ENCODE measurements at places on chromosomes 16 and 17.

DNA sequence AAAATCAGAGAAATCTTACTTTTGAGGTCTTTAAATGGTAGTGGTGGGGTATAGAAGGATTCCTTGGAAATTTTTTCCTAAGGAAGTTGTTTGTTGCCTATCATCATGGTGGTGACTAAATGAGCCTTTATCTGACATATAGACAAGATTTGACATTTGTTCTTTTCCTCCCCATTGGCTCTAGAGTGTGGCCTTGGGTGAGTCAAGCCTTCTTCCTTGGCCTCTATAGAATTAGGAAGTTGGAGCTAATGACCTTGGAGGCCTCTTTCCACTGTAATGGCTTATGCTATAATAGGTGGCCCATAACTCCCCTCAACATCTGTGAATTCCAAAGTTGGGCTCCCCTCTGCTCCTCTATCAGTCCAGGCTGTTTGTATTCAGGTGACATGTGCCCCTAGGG lies 79.1 kb upstream of the HNF1B start:
- DNase-seq: no peak

DNA sequence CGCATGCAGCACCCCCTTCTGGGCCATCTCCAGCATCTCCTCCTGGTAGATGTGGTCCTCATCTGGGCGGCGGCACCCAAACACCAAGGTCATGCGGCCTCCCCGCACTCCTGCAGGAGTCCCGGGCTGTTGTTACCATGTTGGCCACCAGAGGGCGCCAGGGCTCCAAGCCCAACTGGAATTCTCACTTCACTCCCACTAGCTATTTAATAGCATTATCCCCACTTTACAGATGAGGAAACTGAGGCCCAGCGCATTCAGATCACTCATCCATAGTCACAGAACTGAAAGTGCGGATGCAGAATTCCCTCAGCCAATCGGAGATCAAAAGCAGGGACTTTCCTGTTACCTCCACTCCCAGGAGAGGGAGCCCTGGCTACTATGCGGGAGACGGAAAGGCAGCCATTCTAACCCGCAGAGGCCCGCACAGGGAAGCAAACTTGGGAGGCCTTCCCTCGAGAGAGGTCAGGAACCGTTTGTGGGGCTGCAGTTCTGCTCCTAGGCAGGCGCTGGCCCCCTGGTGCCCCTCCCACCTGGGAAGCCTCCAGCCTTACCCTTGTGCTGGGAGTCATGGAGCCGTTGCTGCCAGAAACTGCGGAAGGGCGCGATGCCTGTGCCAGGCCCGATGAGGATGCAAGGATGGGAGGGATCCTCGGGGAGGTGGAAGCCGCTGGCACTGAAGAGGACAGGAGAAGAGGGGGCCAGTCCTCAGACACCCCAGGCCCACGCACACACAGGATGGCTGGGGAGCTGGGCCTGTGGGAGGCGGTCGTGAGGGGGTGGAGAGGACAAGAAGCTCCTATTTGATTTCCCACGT lies 40.1 kb downstream of the NOS2 start:
- DNase-seq: peak; percentile 26

DNA sequence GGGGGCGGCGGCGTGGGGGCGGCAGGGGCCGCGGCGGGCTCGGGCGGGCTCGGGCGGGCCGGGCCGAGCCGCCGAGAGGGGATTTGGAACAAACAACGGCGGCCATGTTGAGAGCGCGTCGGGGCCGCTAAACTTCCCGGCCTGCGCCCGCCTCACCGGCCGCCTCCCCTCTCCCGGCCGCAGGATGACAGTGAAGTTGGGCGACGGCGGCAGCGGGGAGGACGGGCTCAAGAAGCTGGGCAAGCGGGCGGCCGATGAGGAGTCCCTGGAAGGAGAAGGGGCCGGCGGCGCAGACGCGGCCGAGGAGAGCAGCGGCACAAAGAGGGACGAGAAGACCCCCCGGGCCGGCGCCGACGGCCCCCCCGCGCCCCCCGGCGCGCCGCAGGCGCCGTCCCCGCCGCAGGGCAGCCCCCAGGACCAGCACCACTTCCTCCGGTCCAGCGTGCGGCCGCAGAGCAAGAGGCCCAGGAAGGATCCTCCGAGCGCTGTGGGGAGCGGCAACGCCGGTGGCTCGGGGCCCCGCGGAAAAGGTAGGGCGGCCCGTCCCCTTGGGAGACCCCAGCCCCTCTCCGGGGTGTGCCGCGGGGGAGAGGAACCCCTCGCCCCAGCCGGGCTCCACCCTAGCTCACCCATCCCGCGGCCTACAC lies 2.4 kb downstream of the CRAMP1 start:
- DNase-seq: peak; percentile 62

DNA sequence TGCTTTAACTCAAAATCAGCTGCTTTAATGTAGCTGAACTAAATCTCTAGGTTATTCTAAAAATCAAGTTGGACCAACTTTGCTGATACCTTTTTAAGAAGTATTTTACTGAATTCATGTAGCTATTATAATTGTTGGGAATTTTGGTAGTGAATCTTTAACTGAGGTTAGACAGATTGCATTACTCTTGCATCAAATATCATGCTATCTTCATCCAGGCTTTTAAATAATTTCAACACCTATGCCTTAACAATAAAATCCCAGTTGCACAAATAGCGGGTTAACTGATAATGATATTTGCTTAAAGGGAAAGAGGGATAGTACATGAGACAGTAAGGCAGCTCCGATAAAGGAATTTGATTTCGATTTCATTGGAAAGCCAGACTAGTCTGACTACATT lies 241.3 kb upstream of the TBX2 start:
- DNase-seq: no peak

DNA sequence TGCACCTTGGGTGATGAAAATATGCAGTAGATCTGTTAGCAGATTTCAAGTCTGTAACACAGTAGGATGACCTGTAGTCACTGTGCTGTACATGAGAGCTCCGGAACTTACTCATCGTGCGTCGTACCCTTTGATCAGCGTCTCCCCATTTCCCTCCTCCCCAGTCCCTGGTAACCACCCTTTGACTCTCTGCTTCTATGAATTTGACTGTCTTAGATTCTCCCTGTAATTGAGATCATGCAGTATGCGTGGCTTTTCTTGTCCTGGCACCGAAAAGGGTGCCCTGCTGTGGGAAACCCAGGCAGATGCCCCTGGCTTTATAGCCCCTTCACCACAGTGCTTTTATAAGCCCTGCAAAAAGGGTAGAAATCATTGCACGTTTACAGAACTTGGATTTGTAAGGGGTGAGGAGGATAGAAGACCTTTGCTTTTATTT lies 20.5 kb downstream of the CLEC16A start:
- no peak for DNase-seq

DNA sequence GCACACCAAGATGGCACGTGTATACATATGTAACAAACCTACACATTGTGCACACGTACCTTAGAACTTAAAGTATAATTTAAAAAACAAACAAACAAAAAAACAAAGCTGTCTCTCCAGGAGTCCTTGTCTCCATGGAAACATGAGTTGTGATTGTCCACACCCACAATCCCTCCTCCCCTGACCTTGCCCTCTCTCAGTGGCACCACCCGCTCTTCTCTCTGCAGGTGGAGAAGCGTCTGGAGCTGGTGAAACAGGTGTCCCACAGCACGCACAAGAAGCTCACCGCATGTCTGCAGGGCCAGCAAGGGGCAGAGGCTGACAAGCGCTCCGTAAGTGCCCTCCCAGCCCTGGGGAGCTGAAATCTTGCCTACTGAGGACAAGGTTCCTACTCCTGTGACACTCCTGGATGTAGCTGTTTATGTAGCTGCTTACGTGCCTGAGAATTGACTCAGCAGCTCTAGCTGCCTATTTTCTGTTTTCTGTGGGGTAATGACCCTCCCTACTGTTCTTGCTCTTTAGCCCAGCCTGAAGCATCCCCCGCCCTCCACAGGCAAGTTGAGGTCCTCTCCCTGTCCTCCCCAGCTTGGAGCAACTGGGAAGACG lies 107.0 kb downstream of the ARHGAP44 start:
- DNase-seq: no peak

DNA sequence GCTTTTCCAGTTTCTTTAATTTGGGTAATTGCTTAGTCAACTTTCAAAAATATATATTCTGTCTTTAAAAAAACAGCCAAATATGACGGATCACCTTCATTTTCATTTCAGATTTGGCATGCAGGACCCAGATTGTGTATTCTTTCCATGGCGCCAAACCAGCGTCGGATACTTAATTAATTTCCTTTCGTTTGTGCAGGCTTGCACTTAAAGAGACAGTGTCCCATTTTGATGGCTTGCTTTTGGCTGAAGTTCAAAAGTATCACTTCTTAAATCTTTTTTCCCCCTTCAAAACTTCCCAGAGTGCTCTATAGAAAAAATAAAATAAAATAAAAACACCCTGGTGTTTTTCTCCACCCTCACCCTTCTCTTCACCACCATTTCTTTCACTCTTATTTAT lies 394.5 kb upstream of the SOX9 start:
- no peak for DNase-seq

- DNase-seq: peak; percentile 96
These were observed 8.1 kb downstream of the CYGB start for GRCh38 chr17:76529224-76530094.

- DNase-seq: no peak
These were observed 326.7 kb upstream of the CDH5 start for GRCh38 chr16:66039793-66040192.

DNA sequence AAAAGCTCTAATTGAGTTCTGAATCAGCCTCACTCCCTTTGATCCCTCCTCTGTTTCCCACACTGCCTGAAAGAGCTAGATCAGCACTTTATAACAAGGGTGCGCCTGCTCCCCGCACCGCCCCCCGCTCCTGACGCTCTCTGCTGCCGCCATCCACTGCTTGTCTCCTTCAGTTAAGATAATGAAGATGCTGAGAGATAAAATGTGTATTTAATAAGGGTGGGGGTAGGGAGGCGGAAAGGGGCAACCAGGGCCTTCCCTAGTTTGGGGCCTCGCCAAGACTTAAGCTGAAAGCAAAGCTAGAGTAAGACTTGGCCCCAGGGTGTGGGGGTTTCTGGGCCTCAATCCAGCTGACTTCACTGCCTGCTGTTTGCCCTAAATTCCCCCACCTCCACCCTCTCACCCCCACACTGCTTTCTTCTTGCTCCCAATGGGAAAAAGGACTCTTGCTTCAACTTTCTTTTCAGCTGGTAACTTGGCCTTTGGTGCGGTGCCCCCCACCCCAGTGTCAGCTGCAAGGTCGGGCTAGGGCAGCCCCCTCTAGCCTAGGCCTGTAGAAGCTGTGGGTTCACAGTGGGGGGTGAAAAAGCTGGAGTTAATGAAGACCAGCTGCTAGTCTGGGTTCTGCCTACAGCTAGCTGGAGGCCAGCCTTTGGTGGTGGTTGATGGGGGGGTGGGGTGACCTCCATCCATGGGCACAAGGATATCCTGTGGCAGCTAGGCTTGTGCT lies 1.8 kb upstream of the RARA start:
- peak; percentile 74 for DNase-seq

DNA sequence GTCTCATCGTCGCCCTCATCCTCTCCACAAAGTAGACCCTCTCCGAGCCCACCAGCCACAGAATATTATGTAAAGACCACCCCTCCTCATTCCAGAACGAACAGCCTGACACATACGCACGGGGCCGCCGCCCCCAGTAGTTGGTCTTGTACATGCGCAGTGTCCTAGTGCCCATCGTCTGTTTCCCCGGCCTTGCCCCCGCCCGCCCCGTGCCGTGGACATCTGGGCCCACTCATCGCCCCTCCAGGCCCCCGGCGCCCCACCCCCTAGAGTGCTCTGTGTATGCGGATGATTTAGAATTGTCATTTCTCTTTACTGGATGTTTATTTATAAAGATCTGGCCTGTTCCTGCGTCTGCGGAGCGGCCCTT lies 475 bp upstream of the AMDHD2 start:
- DNase-seq: no peak

DNA sequence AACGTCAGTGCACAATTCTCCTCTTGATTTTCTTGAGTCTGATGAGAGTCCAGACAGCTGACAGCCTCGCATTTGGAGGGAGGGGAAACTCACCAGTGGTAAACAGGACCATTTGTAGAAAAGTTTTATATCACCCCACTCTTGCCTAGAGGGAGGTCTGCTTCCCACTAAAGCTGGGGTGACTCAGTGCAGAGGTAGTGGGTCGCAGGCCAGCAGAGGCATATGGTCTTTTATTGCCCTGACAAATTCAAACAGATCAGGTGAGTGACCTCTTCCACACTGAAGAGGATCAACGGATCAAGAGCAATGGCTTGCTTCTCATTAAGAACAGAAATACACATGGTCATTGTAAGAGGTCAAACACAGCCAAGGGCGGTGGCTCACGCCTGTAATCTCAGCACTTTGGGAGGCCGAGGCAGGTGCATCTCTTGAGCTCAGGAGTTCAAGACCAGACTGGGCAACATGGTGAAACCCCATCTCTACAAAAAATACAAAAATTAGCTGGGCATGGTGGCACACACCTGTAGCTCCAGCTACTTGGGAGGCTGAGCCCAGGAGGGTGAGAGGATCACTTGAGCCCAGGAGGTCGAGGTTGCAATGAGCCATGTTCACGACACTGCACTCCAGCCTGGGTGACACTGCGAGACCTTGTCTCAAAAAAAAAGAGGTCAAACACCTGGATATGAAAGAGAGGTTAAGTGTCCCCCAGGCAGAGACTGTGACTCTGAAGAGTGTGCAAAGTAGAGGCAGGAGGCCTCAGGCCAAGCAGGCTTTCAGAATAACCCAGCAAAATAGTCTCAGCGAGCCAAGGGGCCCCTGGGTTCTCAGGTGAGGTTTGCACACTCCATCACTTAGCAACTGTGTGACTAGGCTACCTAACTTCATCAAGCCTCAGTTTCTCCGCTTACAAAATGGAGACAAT lies 56.5 kb upstream of the ERN1 start:
- DNase-seq: no peak

- DNase-seq: peak; percentile 81
These were observed at the start of gene DDX42 for GRCh38 chr17:63774141-63774968. TSS of gene DDX42 (plus strand) at chr17:63774170. CDS start at chr17:63787050, 12,880 bp downstream.

Measured in mesenchymal stem cell (in vitro differentiated cells and primary cell).